GM06990 (cell line): ENCODE measurements at places on chromosomes 7 and 10.

DNA sequence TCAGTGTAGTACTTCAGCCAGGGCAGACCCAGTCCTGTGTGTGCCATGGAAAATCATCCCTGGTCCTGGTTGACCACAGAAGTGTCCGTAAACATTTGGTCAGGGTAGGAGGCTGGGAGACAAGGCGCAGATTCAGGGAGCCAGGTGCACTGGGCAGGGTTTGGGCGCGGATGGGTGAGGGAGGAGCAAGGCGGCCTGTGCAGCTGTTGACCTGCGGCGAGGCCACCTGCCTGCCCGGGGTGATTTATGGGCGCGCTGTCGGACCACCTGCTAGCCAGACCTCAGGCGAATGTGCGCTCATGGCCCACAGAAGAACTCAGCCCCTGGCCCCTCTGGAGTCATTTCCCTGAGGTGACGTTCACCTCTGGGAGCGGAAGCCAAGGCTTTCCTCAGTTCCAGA lies 6.6 kb downstream of the SFRP5 start:
- no peak for DNase-seq

DNA sequence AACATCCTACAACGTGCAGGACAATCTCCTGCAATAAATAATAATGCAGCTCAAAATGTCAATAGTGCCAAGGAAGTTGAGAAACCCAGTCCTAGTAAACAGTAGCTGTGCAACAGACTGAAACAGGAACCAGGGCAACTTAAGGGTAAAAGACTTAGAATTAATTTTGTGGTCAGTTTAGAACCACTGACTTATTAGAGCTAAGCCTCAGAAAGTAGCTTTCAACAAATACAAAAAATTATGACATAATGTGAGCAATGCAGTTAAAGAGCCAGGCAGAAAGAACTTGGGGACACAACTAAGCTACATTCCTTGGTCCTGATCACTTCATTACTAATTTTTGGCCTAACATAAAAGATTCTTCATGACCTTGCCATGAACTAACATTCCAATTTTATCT lies 195.4 kb downstream of the MACC1 start:
- DNase-seq: peak; percentile 37

- DNase-seq: no peak
These were observed at the start of gene SPACDR for GRCh38 chr7:100464210-100464660. TSS of gene SPACDR (minus strand) at chr7:100464260. CDS start at chr7:100464025, 235 bp downstream.

DNA sequence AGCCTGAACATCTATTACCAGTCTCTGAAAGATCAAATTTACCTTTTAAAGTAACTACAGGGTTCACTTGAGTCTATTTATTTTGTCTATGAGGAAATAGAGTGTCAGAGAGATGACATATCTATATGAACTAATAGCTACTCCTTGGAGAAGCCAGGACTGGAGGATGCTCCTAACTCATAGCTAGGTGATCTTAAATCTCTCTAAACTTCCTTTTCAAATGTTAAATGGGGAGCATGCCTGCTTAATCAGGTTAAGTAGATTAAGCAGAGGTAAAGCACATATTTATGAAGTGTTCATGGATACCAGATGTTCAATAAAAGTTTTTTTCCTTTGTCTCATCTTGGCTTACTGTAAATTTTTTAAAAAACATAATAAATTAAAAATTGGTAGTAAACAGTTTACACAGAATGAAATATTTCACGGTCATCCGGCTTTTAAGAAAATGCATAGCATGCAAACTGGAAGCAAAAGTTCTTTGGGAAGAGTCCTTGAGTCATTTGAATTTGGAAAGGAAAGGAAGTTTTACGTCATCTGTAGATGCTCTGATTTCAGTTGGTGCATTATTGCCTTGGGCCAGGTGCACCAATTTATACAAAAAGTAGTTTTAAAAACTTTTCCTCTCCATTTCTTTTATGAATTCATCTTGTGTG lies 155.1 kb downstream of the BICC1 start:
- no peak for DNase-seq

- DNase-seq: no peak
These were observed 233.2 kb upstream of the MBL2 start for GRCh38 chr10:53005612-53006345.

DNA sequence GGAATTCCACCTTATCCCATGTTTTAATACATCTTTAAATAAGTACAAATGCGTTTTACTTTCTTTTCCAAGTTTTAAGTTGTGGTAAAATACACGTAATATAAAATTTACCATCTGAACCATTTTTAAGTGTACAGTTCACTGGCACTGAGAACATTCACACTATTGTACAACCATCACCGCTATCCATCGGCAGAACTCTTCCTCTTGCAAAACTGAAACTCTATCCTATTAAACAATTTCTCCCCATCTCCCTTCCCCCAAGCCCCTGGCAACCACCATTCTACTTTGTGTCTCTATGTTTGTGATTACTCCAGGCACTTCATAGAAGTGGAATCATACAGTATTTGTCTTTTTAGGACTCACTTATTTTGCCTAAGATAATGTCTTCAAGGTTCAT lies 33.8 kb downstream of the HIP1 start:
- DNase-seq: no peak
